ENCODE measurements at places on chromosomes 12 and 14.

- DNase-seq: no peak
Measured at GRCh38 chr14:80100681-80101080, 110.6 kb downstream of the DIO2 start.

DNA sequence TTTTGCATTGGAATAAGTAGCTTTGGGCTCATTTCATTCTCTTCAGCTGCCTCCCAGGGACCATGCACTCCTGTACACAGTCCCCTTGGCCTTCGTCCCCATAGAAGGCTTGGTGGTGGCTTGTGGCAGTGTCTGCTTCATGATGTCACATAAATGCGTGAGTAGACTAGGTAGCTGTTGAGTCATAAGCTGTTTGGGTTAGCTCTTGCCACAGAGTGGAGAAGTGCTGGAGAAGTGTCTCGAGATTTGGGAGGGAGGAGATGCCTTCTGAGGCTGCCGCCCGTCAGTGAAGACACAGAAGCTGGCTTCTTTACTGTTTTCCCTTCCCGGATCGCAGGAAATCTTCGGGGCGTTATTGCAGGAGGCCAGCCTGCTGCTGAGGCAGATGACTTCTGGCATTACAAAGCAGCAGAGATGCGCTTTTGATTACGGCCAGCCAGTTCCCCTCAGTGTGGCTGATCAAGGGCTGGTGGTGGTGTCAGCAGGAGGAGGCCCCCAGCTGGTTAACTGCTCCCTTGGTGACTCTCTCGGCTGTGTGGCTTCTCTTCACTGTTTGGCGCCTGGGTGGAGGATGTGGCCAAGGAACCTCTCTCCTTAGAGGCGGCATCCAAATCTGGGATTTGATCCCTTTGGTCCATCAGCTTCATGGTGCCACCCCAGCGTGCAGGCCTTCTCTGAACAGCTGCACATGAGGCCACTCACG is 67.6 kb downstream of the AACS start:
- no peak for DNase-seq

- DNase-seq: no peak
Measured at GRCh38 chr12:93039930-93040329, 110.8 kb upstream of the EEA1 start.

GRCh38 chr12:117119592-117120198 is 20.5 kb upstream of the TESC start:
- no peak for DNase-seq

- no peak for DNase-seq
Measured at GRCh38 chr12:10293151-10293550, 14.5 kb upstream of the KLRD1 start.

DNA sequence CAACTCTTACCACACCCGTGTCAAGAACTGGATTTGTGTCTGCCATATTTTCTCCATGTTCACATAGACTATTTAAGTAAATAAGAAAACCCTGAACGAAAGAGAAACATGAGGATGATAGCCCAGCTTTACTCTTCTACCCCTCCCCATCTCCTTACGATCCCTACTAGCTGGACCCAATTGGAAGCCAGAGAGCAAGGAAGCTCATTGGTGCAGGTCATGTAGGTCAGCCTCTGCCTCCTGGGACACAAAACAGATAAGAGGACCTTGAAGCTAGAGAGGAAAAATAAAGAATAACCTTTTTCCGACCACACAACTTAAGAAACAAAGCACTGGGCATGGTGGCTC is 124.6 kb upstream of the ATF7IP start:
- no peak for DNase-seq

GRCh38 chr14:30869551-30870155 is 4.7 kb upstream of the COCH start:
- no peak for DNase-seq

- DNase-seq: no peak
Measured at GRCh38 chr14:34021096-34021495, 70.2 kb upstream of the EGLN3 start.

Measured in hematopoietic multipotent progenitor cell (in vitro differentiated cells).